SHP77 treated with DMSO at 0.1 percent for 48 hours (cell line): ENCODE measurements at places on chromosomes 12 and 14.

- DNase-seq, result peak; percentile 57
Measured at GRCh38 chr12:62618930-62619329, 152.3 kb downstream of the MON2 start.

DNA sequence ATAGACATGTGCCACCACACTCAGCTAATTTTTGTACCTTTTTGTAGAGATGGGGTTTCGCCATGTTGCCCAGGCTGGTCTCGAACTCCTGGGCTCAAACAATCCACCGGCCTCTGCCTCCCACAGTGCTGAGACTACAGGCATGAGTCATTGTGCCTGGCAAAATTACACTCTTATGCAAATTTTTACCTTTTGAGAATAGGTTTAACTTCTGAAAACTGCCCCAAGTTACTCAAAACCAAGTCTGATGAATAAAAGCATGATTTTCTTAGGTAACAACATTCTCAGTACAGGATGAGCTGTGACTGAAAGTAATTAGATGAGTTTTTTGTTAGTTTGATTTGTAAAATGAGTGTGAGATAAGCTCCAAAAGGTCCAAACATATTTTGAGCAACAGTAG is 166.0 kb downstream of the RPS29 start:
- no peak for DNase-seq

DNA sequence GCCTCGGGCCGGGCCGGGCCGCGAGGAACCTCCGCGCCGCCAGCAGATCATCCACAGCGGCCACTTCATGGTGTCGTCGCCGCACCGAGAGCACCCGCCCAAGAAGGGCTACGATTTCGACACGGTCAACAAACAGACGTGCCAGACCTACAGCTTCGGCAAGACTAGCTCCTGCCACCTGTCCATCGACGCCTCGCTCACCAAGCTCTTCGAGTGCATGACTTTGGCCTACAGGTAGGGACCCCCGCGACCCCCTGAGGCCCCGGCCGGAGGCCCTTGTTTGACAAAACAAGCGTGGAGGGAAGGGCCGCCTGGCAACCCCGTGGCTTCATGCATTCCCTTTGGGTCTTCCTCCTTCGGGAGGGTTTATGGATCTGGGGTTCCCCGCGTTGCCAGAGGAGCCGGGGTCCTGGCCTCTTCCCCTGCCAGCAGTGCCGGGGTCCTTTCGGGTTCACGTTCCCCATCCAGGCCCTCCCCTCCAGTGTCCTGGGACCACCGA is 526 bp downstream of the MLXIP start:
- DNase-seq, result no peak

DNA sequence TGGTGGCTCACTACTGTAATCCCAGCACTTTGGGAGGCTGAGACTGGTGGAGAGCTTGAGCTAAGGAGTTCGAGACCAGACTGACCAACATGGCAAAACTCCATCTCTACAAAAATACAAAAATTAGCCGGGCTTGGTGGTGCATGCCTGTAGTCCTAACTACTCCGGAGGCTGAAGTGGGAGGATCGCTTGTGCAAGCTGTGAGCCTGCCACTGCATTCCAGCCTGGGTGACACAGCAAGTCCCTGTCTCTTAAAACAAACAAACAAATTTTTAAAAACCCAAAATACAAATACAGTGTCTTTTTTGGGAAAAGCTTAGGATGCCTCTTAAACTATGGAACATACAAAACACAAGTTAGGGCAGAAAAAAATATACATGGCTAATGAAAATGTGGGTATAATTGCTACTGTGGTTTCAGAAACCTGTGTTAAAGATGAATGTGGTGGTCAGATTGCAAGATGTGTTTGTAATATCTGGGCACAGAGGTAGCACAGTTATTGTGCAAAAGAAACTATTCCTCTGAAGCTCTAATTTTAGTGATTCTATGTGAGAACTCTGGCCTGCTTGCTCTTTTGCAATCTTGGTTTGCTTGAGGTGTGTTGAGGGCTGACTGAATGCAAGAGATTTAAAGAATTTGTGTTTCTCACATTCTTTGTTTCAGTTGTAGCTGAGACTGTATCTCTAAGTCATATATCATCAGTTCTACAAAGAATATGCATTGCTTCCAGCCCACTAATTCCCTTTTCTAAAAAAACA is 3.9 kb upstream of the HSPA2 start:
- no peak for DNase-seq

DNA sequence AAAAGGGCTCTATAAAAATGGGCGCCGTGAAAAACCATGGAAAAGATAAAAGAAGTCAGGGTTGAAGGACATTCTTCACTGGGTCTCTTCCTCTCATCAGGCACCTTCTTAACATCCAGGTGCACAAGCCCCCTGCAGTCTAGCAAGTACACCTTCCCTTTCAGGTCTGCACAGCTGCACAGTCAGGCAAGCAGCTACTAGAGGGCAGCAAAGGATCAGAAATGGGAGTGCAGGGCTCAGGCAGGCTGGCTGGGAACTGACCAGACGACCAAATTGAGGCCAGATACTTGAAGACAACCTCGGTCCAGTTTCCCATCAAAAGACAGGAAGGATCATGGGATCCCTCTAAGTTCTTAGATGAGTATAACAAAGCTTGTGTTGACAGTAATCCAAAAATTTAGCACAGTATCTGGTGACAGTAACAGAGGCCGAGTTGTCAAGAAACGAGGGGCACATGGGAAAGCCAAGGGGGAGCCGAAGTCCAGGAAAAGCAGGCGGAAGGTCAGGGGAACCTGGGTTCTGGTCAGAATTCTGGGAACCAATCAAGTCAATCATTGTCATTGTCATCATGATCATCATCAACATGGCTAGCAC is 10.1 kb upstream of the GRIP1 start:
- DNase-seq, result peak; percentile 12

DNA sequence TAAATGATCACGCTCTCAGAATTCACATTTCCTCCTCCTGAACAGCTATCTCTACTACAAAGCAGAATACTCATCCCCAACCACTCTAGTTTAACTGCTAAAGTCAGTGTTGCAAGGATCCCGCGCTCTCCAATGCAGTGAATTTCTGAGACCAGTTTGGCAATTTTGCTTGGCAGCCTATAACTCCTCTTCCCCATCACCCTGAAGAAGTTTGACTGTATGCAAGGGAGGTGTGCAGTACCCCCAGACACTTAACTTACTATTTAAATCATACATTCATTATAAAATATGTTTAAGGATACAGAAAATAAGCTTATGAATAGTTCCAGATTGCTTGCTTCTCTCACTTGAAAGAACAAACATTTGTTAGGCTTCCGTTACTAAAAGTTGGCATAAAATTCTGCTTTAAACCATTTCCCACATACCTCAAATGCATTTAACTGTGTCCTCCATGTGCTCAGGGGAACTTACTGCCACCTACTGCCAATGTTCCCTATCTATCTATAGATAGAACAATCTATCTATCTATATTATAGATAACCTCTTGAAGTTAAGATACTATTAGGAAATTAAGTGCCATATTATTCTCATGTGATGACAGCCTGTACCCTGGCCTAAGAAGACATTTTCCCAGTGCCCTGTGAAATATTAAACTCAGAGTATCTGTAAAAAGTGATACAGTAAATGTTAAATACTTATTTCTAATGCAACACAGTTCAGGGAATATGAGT is 2.4 kb downstream of the LGR5 start:
- no peak for DNase-seq

DNA sequence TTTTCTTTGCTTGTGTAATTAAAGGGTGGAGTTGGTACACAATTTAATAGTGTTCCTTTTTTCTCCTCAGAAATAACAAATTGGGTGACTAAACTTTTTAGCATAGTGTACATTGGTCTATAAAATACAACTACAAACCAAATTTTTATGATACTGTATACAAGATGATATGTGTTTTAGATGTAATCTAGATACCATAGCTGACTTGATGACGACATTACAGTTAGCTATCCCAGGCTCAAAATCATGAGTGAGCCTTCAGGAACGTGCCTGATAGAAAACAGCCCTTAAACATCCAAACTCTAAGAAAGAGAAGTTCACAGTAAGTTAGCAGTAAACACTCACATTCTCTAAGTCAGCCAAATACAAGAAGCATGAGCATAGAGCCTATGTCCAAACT is 99.0 kb upstream of the SSTR1 start:
- no peak for DNase-seq
